ENCODE measurements at places on chromosomes 12 and 14.

DNA sequence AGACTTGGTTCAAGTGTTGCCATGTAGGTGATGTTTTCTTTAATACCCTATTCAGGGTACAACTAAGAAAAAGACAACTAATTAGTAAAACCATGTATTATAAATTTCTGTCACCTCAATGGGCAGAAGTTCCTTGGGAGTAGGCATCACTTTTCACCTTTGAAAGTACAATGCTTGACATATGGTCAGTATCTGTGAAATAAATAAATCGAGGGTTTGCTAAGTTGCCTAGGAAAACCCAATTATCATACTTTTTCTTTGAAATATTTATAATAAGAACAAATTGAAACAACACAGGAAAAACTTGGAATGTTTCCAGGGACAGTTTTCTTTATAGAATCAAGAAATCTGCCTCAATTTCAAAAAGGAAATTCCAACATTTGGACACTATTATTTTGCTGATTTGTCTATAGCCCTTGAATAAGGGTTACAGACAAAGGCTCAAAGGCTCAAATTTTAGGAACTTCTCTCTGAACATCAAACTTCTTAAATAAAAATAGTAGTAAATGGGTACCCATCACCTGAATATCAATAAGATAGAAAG is 13.7 kb downstream of the FGD6 start:
- no peak for DNase-seq

GRCh38 chr14:75469606-75470237 is 41.9 kb downstream of the JDP2 start:
- DNase-seq = no peak

GRCh38 chr14:37901978-37902377 is 305.7 kb upstream of the SSTR1 start:
- no peak for DNase-seq

GRCh38 chr14:52824462-52824861 is 33.1 kb upstream of the GNPNAT1 start:
- DNase-seq = no peak

DNA sequence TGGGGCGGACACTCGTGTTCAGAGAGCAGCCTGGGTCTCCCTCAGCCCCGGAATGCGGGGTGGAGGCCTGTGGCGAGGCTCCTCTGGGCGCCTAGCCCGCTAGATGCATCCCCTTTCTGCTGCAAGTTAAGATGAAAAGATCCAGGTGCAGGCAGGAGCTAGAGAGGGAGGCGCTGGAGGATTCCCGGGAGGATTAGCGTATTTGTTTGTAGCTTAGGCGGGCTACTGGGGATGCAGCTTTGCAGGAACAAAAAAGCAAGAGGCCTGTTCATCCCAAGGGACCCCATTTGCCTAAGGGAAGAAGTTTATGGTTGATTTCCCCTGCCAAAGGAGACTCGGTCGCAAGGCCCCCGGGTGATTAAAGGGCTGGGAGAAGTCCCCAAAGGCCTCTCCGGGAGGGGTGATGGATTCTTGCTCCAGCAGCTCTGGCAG is 824 bp downstream of the CCDC177 start:
- DNase-seq = no peak

DNA sequence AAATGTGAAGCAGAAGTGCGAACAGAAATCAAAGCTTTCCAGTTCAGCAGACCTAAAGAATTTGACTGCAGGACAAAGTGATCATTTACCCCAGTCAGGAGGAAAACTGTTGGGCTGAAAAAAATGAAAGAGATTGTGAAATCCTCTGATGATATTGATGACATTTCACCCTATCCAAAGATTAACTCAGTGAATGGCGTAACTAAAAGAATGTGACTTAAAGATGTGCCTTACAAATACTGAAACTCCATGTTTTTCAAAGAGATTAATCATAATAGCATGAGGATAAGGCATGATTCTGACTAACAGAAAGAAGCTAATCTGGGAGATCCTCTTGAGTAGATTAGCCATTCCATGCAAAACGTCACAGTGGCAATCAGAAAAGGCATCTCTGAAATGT is 225.6 kb downstream of the DUSP6 start:
- no peak for DNase-seq

- no peak for DNase-seq
These were observed 334.4 kb downstream of the EMP1 start for GRCh38 chr12:13530966-13531365.

DNA sequence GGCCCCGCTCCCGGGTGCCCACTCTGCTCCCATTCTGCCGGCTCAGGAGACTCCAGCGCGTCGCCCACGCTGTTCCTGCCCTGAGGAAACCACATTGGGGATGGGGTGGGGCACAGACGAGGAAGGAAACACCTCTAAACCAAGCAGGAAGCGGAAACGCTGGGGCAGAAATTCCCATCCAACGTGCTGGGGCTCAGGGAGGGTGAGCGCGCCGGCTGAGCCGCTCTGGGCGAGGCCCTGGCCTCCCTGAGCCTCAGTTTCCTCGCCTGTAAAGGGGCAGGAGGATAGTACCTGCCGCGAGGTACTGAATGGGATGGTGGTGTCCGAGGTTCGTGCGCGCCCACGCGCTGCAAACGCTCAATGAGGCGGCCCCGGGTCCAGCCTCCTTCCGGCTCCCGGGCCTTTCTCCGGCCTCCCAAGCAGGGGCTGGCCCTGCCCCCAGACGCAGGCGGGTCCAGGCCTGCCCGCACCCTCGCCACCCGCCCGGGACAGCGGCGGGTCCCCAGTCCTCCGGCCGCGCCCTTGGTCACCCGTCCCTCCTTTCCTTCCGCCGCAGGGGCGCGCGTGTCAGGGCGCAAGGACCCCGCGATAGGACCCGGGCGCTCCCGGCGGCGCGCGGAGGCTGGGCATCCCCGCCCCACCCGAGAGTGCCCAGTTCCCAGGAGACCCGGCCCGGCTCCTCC is 673 bp downstream of the BEGAIN start:
- DNase-seq = peak; percentile 54

DNA sequence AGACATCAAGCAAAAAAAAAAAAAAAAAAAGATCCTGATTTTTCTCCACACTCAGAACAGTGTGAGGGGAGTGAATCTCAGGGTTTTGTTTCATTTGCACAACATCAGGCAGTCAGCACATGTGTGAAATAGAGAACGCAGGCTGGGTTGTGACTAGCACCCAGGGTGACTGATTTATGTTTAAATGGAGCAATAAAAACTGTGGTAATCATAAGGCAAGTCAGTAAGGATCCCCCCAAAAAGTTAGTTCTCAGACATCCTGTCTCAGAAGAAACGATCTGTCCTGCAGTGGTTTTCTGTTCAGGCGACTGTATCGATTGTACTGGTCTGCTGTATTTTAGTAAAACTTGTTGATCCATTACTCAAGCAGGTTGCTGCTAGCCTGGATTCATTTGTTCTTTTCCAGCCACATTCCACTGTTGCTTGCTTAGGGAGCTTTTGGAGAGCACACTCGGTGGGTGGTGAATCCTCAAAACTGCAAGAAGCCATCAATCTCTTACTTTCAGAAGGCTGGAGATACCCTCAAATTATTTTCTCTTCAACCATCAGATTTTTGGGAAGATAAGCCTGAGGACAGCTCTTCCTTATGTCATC is 107.1 kb downstream of the DACT1 start:
- DNase-seq = no peak

DNA sequence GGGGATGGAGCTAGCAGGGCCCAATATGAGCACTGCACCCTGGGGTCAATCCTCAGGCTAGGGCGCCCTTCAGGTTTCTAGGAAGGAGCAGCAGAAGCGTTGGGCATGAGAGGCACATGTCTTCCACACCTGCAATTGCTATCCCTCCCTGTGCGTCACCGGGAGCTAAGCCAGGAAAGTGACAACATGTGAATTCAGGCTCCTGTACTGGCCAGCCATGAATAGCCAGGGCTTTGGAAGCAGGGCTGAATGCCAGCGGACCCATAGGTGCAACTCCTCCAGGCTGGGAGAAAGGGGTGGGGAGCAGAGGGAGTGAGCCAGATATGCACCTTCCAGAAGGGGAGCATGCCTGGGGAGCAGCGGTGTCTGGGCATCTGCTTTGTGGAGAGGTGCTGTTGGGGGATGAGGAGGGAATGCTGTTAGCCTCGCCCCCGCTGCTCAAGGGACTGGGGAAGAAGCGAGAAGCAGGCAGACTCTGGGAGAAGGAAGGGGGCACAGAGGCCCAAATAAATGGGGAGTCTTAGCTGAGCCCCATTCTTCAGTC is 6.1 kb downstream of the HOXC5 start:
- DNase-seq = no peak

DNA sequence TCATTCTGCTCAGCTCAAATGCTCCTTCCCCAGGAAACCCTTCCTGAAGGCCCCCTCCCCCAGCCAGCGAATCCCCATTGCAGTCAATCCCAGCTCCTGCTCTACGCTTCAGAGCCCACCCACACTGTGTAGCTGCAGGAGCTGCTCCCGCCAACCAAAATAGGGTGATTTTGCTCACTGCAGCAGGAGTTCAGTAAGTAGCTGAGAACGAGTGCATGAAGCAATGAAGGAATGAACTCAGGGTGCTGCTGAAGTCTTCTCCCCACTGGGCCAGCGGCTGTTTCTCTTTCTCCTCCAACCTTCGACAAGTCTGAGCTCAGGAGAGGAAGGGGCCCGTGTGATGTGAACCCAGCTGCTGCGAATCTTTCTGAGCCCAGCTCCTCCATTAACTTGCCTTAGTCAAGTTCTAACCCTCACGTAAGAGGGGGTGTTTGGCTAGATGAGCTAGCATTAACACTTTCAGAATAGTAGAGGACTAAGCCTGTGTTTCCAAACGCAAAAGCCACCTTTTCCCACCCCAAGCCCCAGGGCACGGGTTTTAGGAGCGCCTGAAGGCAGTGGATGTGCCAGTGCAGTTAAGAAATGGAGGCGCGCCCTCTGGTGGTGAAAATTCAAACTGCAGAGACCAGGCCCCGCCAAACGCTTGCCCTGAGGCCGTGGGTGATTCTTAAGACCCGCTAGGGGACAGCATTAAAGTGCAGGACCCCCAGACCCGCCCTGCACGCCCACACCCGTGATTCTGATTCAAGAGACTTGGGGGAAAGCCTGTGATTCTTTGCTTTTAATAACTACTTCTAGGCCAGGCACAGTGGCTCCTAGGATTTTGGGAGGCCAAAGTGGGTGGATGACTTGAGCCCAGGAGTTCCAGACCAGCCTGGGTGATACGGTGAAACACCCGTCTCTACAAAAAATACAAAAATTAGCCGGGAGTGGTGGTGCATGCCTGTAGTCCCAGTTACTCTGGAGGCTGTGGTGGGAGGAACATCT is 11.9 kb upstream of the SERPINA4 start:
- peak; percentile 89 for DNase-seq

Data from stimulated activated CD8-positive, alpha-beta memory T cell treated with anti-CD3 and anti-CD28 coated beads, Interleukin-4, amount 100 ng/mL, for 48 hours (primary cell).